ENCODE measurements at places on chromosomes 13 and 19. TPM values are rescaled to one million over a fixed set of nuclear protein-coding genes. Genes with fewer than 3 reads are reported as not detected.

GRCh38 chr13:42883142-42883541, 101.8 kb downstream of the FAM216B start:
- no peak for DNase-seq

DNA sequence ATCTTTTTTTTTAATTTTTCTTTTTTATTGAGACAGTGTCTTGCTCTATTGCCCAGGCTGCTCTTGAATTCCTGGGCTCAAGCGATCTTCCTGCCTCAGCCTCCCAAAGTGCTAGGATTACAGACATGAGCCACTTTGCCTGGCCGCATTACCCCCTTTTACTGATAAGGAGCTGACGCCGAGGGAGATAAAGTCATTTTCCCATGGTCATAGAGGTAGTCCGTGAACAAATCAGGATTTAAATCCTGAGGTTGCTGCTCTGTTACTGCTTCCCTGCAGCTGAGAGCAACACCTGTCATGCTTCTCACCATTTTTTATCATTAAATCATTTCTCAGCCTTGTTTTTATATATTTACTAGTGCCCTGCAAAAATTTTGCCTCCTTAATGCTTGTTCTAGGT, 7.4 kb downstream of the CYSLTR2 start:
- DNase-seq, result no peak

- no peak for DNase-seq
Observed at GRCh38 chr13:80030491-80030890, 310.4 kb downstream of the SPRY2 start.

DNA sequence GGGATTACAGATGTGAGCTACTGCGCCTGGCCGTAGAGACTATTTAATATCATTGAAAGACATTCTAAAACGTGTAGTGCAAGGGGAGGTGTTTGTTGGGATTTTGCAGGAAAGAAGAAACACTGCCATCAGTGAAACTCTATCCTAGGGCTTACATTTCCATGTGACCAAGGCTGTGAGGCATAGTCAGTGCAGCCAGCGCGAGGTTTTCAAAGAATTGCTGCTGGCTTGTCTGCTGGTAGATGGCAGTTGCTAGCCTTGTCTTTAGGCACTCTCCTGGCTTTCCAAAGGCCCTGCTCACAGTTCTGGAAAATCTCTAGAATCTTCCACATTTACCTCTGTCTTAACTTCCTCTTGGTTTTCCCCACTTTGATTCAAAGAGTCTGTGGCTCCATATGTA, 77.5 kb downstream of the GPC6 start:
- no peak for DNase-seq

- DNase-seq, result no peak
Observed at GRCh38 chr13:106151056-106151699, 384.3 kb downstream of the EFNB2 start.

DNA sequence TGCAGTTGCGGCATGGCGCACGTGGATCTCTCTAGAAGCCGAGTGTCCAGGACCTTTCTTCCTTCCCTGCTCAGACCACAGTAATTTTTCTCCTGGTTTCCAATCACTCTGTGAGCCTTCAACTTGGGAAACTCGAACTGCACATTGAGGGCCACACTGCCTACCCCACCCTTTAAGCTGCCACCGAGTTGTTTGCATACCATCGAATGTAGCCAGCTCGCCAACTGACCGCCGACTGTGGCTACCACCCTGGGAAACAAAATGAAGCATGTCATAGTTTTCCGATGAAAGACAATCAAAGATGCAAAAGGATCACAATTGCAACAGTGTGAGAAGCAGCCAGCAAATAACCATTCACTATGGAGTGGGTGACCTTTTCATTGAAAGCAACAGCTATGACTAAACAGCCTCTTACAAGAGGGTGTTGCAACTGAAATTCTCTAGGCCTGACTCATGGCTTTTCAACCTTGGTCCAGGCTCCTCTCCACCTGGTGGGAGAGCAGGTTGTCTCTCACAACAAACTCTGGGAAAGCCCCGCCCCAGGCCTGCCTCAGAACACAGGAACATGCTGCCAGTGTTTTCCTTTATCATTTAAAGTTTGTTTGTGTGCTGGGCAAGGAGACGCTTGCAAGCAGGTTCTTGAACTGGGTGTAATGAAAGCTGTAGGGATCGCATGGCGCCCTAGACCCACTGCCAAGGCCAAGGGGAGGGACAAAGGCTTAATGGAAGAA, 141.7 kb upstream of the SERP2 start:
- no peak for DNase-seq

DNA sequence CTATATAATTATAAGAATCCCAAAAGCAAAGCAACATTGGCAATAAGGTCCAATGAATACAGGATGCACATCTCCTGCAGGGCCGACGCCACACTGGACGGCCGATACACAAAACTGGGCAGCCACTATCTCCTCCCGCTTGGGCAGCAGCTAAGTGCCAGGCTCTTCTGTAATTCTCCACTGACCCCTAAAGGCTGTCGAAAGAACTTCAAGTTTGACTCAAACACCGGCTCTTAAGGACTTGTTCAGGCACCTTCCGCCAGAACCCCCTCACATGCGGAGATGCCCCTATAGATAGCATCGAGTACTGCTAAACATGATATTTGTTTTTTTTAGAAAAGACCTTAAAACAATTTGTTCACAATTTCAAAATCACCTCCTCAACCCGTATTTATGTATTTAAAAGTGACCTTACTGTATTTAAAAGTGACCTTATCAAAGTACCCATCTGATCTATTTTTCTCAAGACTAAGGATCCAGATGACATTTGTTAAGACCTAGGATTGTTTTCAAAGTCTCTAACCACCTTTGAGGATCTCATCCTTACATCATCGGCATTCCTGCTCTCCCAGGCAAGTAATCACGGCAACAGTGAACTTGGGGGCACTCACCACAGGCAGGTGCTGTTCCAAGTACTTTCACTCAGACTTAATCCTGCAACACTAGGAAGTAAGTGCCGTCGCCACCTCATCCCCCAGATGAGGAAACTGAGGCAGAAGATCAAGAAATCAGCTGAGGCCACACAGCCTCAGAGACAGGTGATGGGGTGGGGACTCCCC, 77.8 kb downstream of the TUBGCP3 start:
- DNase-seq, result no peak

DNA sequence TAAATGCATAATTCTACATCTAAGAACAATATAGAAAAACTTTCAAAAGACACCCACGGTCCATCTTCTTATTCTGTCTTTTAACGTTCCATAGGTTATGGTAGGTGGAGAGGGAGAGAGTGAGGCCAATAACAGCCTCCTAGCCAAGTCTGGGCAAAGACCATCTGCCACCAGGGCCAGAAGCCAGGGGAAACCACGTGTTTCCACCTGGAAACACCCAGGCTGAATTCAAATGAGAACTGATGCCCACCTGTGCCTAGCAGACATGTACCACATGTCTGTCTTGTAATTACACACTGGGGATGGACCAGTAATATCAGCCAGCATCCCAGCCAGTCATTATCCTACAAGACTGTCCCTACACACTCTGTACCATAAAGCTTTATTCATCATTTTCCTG, 1573.1 kb downstream of the EFNB2 start:
- DNase-seq, result no peak

DNA sequence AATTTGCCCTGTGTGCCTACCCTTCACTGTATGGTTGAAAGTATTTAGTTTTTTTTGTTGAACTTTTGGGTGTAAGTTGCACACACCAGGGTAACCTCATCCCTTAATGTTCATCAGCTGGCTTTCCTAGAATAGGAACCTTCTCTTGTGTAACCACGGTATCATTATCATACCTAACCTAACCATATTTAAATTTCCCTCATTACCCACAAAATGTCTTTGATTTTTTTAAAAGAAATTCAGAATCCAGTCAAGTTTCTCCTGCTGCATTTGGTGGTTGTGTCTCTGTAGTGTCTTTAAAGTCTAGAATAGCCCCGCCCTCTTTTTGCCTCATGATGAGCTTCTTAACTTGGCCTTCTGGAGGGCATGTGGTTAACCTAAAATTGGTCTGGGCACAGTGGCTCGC, 80.3 kb downstream of the RYR1 start:
- no peak for DNase-seq

DNA sequence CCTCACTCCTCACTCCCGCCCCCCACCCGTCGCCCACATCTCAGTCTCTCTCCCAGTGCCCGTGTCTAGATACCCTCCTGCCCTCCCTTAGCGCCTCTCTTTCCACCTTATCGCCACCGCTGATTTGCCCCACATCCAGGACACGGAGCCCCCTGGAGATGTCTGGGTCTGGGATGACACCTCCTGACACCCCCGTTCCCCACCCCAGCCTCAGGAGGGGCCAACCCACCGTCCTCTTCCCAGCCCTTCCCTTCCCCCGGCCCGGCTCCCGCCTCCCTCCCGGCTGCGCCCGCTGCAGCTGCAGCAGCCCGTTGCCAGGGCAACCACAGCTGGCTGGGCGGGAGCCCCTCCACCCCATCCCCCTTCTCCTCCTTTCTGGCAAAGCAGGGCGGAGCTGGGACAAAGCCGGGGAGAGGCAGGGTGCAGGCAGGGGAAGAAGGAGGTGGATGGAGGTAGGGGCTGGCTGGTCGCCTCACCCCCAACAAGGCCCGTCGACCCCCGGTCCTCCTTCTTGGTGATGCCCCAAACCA, 13.5 kb downstream of the DPF1 start:
- no peak for DNase-seq

GRCh38 chr19:55012306-55012705, 25.8 kb downstream of the GP6 start:
- DNase-seq, result no peak

GRCh38 chr13:111855786-111856185, 211.2 kb upstream of the SOX1 start:
- DNase-seq, result no peak

DNA sequence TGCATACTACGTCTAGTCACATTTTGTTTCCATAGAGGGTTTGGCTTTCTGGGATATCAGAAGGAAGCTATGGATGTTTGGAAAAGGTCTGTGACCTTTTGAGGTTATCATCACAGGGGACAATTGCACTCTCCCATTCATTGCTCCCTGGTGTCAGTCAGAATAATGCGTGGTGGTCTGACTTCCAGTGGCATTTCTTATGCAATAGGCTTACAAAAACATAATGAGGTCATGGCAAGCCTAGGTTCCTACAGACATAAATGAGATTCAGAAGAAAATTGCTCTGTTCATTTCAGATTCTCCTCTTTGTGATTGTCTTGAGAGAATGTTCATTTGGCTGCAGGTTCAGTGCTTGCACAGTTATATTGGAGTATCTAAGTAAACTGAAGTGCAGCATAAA, 54.6 kb downstream of the ARHGAP35 start:
- no peak for DNase-seq

DNA sequence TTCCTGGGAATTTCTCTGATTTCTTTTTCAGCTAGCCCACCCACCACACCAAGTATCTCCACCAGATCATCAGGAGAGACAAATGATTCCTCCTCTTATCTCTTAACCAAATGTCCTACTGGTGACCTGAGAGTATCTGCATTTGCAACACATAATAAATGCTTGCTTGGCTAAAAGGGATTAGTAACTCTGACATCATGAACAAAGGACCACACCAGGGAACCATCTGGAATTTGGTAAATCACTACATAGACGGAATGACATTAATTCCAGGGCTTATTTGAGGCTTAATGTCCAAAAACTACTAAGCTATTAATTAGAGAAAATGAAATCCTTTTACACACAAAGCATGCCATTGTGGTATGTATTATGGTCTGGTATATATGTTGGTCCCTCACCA, 139.0 kb downstream of the RAP2A start:
- no peak for DNase-seq

DNA sequence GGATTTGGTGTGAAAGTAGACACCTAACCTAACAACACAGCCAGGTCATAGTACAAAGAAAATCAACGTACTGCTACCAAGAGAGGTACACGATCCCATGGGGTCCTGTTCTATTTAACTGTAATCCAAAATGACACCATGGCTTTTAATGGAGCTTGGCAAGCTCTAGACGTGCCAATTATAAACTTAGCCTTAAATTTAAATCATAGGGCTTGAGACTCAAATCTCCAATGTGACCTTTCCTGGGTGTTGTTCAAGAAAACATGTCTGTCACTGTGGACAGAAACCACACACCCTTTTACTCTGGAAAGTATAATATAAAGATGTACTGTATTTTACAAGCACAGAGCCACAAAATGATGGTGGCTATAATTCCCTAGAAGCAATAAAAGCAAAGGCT, 299.3 kb downstream of the ENOX1 start:
- no peak for DNase-seq

DNA sequence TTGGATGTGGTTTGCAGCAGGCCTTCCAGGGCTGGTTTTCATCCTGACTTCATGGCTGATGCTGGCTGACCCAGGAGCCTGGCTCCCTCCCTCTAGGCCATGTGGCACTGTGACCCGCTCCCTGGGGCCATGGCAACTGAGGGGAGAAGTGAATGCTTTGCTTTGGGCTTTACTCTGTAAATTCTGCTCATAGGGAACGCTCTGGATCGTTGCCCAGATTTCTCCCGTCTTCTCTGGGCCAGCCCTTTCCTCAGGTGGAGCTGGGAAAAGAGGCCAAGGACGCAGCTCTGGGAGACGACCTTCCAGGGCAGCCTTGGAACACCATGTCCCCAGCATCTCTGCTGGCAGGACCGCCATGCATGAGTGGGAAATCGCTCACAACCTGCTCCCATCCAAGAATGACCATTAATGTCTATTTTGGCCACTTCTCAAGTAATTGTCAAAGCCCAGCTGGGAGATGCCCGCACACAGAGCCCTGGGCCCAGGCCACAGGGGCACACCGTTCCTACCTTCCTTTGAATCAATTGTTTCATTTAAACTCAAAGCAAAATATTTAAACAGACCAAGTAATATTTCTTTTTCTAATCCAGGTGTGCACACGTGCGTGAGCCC, 321.8 kb downstream of the TEX29 start:
- DNase-seq, result no peak

DNA sequence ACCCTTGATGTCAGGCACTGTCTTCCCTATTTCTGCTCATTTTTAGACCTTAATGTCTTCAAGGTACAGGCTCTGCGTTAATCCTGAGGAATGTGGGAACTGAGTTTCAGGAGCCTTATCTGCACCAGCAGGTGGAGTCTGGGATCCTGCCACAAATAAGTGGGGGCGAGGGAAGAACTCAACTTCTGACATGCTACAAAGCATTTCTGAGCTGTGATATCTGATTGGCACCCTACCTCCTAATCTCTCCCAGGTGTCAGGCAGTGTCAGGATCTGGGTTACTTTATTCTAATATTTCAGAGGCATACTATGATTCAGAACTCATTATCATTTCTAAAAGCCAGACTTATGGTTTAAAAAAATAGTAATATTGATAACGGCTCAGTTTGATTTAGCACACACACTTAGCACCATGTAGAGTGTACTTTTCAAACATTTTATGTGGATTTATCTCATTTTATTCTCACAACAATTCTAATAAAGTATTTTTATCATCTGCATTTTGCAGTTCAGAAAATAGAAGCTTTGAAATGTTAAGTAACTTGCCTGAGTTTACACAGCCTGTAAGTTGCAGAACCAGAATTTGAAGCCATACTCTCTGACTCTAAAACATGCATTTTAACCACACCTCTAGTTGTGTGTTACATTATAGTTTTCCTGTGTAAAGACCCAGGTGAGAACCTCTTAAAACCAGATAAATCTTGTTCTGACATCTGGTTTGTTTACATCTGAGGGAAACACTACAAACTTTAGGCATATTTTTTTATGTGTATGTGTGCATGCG, 358.6 kb downstream of the TDRD3 start:
- no peak for DNase-seq

The FAAP24 gene
- total RNA-seq, result 1.4 TPM

The KIRREL2 gene
- not detected for total RNA-seq

The ZNF578 gene
- 3.7 TPM for total RNA-seq

The ZNF844 gene
- total RNA-seq, result 14.9 TPM

Data from posterior vena cava (tissue), 2 donors.